ENCODE measurements at places on chromosomes 3 and 15.

DNA sequence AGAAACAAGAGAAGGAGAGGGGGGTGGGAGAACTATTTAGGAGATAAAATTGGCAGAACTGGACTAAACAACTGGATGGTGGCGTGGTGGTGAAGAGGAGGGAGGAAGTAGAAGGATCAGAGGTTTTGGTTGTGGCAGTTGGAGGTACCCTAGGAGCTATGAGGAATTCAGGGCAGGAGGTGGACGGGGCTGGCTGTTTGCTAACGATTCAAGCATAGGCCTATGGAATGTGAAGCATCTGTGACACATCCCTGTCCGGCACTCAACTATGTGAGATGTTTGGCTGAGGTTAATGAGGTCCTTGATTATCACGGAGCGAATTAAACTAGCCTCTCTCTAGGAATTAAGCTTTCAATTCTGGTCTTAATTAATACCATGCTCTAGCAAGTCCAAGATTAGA lies 13.5 kb downstream of the TARS3 start:
- no peak for DNase-seq

- DNase-seq = no peak
Observed at GRCh38 chr3:57709559-57709958, 16.7 kb upstream of the DENND6A start.

- DNase-seq = no peak
Observed at GRCh38 chr3:144263706-144264105, 292.1 kb downstream of the DIPK2A start.

DNA sequence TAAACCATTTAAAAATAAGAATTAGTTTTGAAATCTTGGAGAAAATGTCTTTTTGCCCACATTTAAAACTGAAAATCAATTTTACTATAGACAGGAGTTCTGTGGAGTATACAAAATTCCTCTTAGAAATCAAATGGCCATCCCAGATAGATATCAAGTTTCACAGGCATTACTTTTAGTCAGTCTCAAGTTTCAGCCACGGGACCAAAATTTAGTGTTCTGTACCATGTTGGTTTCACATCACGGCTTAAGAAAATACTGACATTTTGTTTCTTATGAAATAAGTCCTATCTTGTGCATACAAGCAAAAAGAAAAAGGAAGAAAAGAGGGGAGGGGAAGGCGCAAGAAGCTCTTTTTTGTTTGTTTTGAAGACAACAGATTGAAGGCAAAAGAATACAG lies 45.7 kb downstream of the EIF2AK4 start:
- no peak for DNase-seq

DNA sequence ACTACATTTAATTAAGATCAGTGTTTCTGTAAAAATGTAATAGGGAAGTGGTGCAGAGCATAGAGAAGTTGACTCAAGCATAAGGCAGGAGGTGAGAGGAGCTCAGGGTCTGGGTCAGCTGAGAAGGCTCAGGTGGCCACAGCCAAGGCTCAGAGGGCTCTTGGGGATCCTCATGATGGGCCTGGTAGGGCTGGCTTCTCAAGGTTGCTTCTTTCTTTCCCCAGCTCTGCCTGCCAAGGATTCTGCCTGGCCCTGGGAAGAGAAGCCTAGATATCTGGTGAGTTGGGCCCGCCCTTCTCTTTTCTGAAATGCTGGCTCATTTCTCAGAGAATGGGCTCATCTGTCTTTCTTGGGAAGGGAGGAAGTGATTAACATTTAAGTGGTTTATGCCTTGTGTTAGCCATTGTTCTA lies 6.5 kb downstream of the ZNF589 start:
- DNase-seq = no peak

DNA sequence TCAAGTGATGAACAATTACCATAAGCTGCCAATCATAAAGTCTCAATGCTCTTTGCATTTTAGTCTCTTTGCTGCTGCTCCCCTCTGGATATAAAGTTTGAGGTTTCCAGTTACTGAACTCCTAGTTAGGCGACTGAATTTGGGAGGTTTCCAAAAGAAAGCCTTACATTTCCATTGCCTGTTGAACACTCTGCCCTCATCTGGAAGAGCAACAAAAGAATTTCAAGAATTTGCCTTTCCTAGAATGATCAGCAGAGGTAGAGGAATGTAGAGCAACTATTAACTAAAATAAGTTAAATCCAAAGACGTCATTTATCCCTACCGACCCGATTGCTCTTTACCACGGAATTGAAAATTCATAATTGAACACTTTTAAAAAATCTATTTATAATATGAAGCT lies 53.4 kb upstream of the PRICKLE2 start:
- DNase-seq = no peak

DNA sequence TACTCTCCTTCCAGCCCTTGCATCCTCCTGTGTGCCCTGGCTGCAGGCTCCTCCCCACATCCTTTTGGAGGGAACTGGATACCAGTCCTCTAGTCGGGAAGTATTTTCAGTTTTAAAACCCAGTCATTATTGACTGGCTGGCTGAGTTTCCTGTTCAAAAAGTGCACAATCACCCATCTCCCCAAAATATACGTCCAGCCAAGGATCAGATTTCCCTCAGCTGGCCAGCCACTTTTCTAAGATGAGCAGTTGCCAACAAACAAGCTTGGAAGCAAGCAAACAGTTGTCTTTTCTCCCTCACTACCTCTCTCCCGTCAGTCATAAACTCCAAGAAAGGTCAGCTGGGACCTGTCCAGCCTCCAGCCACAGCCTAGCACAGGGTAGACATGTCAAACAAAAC lies 147.7 kb upstream of the GALNT15 start:
- no peak for DNase-seq

- no peak for DNase-seq
Observed at GRCh38 chr3:43497422-43497821, 124.4 kb downstream of the ANO10 start.

- DNase-seq = no peak
Observed at GRCh38 chr3:7720649-7721297, 780.9 kb upstream of the LMCD1 start.

GRCh38 chr3:82618594-82618993 lies 857.1 kb upstream of the GBE1 start:
- no peak for DNase-seq

- no peak for DNase-seq
Observed at GRCh38 chr3:124694486-124694885, 35.8 kb upstream of the UMPS start.

- no peak for DNase-seq
Observed at GRCh38 chr3:127964053-127964452, 49.0 kb downstream of the KBTBD12 start.

DNA sequence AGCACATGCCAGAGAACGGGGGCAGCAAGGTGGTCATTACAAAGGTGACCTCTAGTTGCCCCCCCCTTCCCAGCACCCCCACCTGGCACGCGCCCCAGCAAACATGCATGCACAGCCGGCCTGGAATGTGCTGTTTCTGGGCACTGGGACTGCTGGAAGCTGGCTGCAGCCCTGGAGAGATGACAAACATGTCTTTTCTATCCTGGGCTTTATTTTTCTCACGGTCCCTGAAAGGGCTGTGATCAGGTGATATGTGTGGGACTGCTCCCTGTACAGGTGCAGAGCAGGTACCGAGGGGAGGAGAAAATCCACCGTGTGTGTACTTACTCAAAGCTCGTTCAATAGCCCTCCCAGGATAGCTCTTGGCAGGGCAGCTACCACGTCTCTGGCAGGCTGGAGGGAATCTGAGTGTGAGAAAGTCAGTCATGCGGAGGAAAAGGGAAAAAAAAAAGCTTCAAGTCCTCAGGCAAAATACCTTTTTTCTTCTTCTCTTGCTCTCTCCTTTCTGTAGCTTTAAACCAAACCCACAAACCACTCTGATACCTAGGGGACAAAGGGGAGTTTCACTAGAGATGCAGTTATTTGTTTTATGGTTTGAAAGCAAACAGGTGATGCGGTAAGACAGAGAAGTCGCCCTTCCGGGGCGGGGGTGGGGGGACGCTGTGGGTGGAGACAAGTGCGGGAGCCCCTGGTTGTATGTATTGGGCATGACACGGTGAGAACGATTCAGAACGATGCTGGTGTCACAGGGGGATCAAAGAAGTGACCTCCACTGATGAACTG lies 5.0 kb upstream of the HES1 start:
- no peak for DNase-seq

- DNase-seq = no peak
Observed at GRCh38 chr15:92071045-92071634, 217.6 kb downstream of the SLCO3A1 start.
